ENCODE measurements at places on chromosomes 4 and X.
A peak's percentile ranks its signal among the peaks of the same experiment; 100 is the strongest.

- DNase-seq: no peak
Measured at GRCh38 chr4:158484173-158484885, 37.4 kb upstream of the RXFP1 start.

DNA sequence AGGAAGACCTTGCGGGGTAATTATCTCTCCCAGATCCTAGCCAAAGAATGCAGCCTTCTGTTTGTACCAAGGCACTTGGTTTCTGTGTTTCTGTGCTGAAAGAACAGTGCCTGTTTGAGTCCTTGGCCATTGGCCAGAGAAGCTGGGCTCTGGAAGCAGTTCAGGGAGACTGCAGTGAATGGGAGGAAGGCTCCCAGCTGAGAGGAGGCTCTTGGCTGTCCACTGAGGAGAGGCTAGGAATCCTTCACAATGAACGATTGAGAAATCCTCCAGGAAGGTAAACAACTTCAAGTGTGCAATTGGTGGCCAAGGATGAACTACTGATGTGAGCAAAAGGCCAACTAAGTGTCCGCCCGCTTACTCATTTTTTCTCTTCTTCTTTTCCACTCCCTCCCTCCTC lies 61.3 kb downstream of the HS3ST1 start:
- peak; percentile 58 for DNase-seq

DNA sequence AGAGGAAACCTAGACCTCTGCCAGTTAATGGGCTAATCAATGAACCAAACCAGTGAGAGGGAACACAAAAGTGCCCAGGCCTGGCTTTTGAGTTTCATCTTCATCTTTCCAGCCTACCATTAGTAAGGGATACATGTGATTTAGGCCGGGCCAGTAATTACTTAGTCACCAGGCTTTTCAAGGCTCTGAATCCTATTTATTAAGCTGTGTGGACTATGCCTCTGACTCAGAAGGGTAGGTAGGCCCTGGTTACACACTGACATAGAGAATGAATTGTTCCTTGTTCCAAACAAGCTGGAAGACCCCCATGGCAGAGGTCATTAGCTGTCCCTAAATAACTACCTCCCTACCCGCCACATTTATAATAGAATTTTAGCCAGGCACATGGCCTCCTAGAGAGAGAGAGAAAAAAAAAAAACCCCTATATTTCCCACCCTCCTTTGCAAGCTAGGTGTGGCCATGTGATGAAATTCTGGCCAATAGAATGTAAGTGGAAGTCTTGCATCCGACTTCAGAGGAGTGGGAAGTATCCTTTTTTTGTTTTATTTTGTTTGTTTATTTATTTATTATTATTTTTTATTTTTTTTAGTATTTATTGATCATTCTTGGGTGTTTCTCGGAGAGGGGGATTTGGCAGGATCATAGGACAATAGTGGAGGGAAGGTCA lies 112.3 kb upstream of the BCOR start:
- DNase-seq: no peak

- DNase-seq: no peak
Measured at GRCh38 chr4:148434075-148434773, 8.0 kb downstream of the NR3C2 start.

GRCh38 chrX:11499076-11500044 lies 166.4 kb downstream of the ARHGAP6 start:
- DNase-seq: peak; percentile 80

- DNase-seq: no peak
Measured at GRCh38 chr4:88226143-88226542, 58.2 kb downstream of the PPM1K start.

GRCh38 chrX:110669572-110669971 lies 126.0 kb downstream of the CHRDL1 start:
- no peak for DNase-seq

GRCh38 chr4:64776820-64777219 lies 367.6 kb upstream of the TECRL start:
- DNase-seq: no peak

DNA sequence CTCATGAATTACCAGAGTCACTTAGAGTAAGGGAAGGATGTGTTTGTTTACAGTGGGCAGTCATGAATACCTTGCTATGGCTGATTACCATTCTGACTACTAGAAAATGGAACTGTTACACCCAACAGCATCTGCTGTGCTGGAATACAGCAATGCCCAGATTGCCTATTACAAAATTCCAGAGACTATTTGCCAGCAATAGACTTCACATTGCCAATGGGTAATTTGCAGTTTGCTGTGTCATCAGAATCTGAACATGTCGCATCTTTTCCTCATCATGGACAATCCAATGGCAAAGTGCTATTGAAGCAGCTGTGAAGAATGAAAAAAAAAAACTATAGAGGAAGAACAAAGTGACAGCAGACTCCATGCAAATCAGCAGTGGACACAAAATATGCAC lies 356.6 kb downstream of the CXXC4 start:
- no peak for DNase-seq

DNA sequence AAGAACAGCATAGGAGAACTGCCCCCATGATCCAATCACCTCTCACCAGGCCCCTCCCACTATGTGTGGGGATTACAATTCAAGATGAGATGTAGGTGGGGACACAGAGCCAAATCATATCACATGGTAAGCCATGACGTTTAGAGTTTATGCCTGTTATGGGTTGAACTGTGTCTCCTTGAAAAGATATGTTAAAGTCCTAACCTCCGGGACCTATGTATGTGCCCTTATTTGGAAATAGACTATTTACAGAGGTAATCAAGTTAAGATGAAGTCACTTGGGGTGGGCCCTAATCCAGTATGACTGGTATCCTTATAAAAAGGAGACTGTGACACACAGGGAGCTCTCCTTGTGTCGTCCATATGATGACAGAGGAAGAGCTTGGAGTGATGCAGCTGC lies 25.2 kb upstream of the SLC2A9 start:
- no peak for DNase-seq

- DNase-seq: no peak
Measured at GRCh38 chr4:67721770-67722597, 21.0 kb upstream of the UBA6 start.

DNA sequence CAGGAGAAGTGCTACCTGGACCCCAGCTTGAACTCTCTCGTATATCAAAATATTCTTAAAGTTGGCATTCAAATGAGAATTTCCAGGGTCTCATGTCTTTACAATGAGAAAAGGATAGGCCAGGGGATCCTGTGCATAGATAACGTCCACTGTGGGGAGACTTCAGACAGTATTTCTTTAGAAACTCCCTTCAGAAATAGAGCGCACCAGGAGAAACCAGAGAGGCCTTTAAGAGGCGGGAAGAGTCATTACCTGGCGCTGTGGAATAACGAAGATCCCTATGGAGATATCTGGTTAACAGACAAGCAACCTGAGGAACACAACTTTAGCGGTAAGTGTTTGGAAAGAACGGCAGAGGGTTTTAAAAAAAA lies 600 bp downstream of the RADX start:
- DNase-seq: no peak

- no peak for DNase-seq
Measured at GRCh38 chr4:186770481-186771175, 47.0 kb upstream of the FAT1 start.

GRCh38 chr4:122360754-122361153 lies 18.1 kb upstream of the ADAD1 start:
- no peak for DNase-seq

DNA sequence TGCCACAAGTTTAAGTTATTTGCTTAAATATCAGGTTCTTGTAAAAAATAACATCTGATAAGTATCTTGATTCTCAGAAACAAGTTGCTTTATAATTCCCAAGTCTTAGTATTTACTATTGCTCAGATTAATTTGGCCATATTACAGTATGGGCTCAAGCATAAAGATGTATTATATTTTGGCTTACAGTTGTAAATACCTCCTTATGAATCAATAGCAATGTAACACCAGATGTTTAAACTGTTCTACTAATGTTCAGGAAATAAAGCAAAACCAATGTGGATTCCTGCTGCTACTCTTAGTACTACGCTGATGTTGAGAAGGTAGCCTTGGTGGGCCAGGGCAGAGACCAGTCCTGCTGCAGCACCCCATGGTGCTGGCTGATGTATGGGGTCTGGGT lies 102.7 kb downstream of the MGST2 start:
- DNase-seq: no peak

GRCh38 chr4:10530137-10530786 lies 73.0 kb upstream of the ZNF518B start:
- DNase-seq: no peak

GRCh38 chr4:113673450-113673849 lies 88.1 kb downstream of the CAMK2D start:
- DNase-seq: no peak

GRCh38 chr4:3212391-3213105 lies 36.4 kb upstream of the MSANTD1 start:
- DNase-seq: no peak

GRCh38 chr4:48804584-48805301 lies 24.7 kb upstream of the FRYL start:
- DNase-seq: no peak

DNA sequence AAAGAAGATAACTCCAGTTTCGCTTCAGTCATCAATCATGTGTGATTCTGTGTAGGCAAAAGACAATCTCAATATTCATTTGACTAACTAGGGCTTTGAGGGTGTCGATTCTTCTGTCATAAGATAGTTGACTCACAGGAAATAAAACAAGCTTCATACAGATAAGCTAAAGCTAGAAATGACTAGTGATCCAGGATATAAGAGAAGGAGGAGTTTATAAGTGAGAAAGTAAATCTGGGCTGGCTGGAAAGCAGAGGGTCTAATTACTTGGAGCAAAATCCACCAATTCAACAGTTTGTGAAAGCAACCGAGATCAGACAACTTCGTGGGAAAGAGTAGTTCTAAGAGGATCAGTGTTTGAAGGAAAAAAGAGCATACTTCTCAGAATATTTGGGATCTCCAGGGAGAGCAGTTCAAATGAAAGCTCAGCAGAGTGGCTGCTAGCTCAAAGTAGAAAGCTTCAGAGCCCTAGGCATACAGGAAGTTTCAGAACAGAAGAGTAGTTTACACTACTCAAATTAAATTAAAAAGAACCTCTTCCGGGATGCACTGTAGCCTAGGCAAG lies 429.3 kb downstream of the INPP4B start:
- DNase-seq: no peak

GRCh38 chr4:139617702-139618490 lies 47.7 kb upstream of the MGST2 start:
- DNase-seq: no peak
